ENCODE measurements at places on chromosomes 2 and 18. TPM values are rescaled to one million over a fixed set of nuclear protein-coding genes. Genes with fewer than 3 reads are reported as not detected.

Gene DCDC2C
- total RNA-seq: 0.81 TPM

- no peak for DNase-seq
- no peaks in the 10 kb centered on the region for H3K36me3 ChIP-seq
- no peak overlapping the region for H3K27ac ChIP-seq
- no peak overlapping the region for H3K4me3 ChIP-seq
Observed at GRCh38 chr2:74639550-74639949, 8.6 kb downstream of the M1AP start.

GRCh38 chr2:118822015-118822414, 25.4 kb downstream of the EN1 start:
- H3K36me3 ChIP-seq: no peaks in the 10 kb centered on the region
- H3K27me3 ChIP-seq: peaks cover 36% of the 10 kb centered on the region
- H3K4me1 ChIP-seq: no peaks in the 10 kb centered on the region
- H3K27ac ChIP-seq: no peak overlapping the region
- DNase-seq: no peak

DNA sequence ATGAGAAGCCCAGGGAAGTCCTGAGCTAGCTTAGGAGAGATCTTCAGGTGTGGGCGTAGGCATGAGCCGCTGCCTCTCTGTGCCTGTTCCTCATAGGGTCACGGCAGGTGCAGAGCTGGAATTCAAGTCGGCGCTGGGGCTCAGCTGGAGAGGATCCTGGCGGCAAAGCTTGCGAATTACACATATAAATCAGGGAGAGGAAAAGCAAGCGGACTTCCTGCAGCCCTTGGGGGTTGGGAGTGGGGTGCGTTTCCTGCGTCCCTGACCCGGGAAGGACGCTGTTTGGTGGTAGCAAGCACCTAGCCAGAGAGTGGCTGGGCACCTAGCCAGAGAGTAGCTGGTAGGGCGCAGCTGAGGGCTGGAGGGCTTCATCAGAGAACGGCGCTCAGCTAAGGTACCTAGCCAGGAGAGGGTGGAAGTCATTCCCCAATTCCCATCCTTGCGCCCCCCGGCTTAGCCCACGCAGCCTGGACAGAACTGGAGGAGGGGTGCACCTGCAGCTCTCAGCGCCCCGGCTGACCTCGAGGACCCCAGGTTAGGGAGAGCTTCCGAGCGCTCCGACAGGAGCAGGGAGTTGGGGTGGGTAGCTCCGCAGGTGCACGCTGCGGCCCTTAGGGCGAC, 459 bp upstream of the EFR3B start:
- H3K27me3 ChIP-seq: peaks cover 30% of the 10 kb centered on the region
- H3K4me3 ChIP-seq: peak overlapping the region; percentile 61
- no peaks in the 10 kb centered on the region for H3K36me3 ChIP-seq
- peaks cover 18% of the 10 kb centered on the region for H3K4me1 ChIP-seq
- H3K27ac ChIP-seq: no peak overlapping the region

GRCh38 chr18:30889519-30890301, 152.8 kb downstream of the DSC3 start:
- no peak overlapping the region for H3K27ac ChIP-seq
- H3K36me3 ChIP-seq: no peaks in the 10 kb centered on the region
- peak; percentile 11 for DNase-seq
- H3K27me3 ChIP-seq: peaks cover 6% of the 10 kb centered on the region
- no peak overlapping the region for H3K4me3 ChIP-seq
- H3K4me1 ChIP-seq: no peaks in the 10 kb centered on the region

GRCh38 chr2:600542-601386, 76.4 kb downstream of the TMEM18 start:
- no peaks in the 10 kb centered on the region for H3K27me3 ChIP-seq
- H3K36me3 ChIP-seq: no peaks in the 10 kb centered on the region
- no peaks in the 10 kb centered on the region for H3K4me1 ChIP-seq

Gene HOXD13
- 32.7 TPM for total RNA-seq

- no peak overlapping the region for H3K27ac ChIP-seq
- H3K27me3 ChIP-seq: peaks cover 4% of the 10 kb centered on the region
Observed at GRCh38 chr18:36415625-36416024, 118.1 kb downstream of the FHOD3 start.

- H3K27me3 ChIP-seq: no peaks in the 10 kb centered on the region
- peaks cover 3% of the 10 kb centered on the region for H3K4me1 ChIP-seq
- no peak overlapping the region for H3K4me3 ChIP-seq
Observed at GRCh38 chr2:55225481-55226020, 6.5 kb downstream of the CLHC1 start.

Gene KCNG2
- total RNA-seq: not detected

Gene MSTN
- total RNA-seq: not detected

DNA sequence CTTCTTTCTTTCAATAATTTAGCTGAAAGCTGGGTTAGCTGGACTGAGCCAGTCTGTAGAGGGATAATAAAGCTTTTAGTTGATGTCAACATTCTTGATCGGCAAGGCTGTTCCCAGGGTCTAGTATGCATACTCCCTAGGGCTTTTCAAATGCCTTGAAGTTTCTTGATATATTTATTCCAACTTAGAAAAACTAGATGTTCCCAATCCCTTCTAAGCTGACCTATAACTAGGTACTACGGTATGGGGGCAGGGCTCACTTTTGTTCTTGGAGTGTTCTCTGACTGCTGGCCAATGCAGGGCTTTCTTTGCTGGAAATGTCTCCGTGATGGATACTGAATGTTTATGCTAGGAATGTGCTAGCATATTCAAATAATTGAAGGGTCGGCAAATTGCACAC, 258.6 kb upstream of the TANK start:
- no peaks in the 10 kb centered on the region for H3K27me3 ChIP-seq
- H3K4me3 ChIP-seq: no peak overlapping the region
- no peaks in the 10 kb centered on the region for H3K4me1 ChIP-seq
- H3K27ac ChIP-seq: no peak overlapping the region
- no peaks in the 10 kb centered on the region for H3K36me3 ChIP-seq

- no peaks in the 10 kb centered on the region for H3K36me3 ChIP-seq
- no peak overlapping the region for H3K4me3 ChIP-seq
- no peaks in the 10 kb centered on the region for H3K27me3 ChIP-seq
- no peak overlapping the region for H3K27ac ChIP-seq
- DNase-seq: no peak
Observed at GRCh38 chr2:174939046-174939445, 66.1 kb downstream of the CHN1 start.

DNA sequence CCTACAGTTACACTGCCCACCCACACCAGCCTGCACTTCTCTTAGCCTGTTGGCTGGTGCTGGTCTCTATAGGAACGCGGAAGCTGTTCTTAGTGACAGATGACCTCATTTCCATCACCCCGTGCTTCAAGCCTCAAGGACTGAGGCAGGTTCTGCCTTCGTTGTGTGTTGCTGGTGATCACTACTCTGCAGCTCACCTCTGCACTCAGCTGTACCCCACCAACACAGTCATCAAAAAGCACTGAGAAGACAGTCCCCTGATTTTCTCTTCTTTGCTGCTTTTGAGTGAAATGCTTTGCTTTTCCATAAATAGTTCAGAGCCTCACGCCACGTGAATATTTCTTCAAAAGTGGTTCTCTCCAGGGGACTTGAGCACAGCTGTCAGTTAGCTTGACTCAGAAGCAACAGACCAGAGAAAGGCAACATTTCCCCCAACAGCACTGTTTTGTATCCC, 225.7 kb upstream of the CCDC150 start:
- H3K4me3 ChIP-seq: no peak overlapping the region
- H3K36me3 ChIP-seq: no peaks in the 10 kb centered on the region
- no peak for DNase-seq
- H3K4me1 ChIP-seq: no peaks in the 10 kb centered on the region
